ENCODE measurements at places on chromosomes 7 and 10.

DNA sequence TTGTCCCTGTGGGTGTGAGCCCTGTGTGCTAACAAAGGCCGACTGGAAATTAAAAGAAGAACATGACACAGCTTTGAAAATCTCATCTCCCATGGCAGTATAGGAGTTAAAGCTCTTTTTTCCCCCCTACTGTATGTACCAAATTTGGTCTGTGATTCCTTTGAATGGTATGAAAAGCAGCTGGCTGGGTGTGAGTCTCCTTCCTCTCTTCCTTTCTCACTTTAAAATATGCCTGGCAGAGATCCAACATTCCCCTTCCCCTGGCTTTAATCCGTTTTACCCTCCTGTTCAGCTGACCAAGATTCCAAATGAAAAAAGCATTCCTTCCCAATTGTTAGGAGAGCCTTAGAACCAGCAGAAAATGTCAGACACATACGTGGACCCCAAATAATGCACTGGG is 225.0 kb upstream of the CELF2 start:
- DNase-seq, result peak; percentile 18

DNA sequence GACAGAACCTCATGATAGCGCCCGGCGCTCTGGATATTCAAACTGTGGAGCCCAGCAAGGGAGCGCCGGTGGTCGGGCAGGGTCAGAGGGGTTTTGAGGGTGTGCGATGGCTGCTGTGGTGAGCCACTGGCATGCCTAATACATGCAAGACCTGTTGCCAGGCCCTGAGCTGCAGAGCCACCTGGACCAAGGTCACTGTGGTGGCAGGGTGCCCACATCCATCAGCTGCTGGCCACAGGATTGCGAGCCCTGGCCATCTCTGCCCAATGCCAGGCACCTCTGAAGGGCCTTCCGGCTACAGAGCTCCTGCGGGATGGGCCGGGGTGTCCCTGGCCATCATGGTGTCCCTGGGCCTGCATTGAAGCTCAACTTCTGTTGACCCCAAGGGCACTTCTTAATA is 123.0 kb upstream of the TNRC18 start:
- peak; percentile 76 for DNase-seq

GRCh38 chr7:92751902-92752901 is 84.2 kb downstream of the CDK6 start:
- no peak for DNase-seq

- no peak for DNase-seq
These were observed 34.6 kb downstream of the BAZ1B start for GRCh38 chr7:73487486-73487885.

DNA sequence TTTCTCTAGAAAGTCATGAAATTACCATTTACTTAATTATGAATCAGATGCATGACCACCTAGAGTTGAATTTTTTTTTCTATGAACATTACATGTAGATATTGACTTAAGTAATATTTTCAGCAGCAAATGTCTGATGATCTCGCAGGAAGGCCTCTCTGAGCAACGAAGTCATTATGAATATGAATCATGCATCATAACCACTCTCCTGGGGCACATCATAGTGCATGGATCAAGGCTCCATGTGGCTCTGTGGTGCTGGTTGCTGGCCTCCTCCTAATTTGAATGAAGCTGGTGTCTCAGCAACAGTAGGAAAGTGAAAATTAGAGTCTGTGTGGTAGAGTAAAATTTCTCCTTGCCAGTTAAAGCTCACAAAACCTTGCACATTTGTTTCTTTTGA is 121.4 kb upstream of the INHBA start:
- DNase-seq, result no peak

DNA sequence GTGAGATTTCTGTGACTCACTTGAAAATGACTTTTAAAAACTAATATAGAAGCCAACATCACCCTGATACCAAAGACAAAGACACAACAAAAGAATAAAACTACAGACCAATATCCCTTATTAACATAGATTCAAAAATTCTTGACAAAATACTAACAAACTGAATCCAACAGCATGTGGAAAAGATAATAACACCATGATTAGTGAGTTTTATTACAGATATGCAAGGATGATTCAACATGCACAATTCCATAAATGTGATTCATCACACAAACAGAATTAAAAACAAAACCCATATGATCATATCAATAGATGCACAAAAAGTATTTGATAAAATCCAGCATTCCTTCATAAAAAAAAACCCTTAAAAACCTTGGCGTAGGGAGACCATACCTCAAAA is 6.5 kb downstream of the MGAM start:
- no peak for DNase-seq

DNA sequence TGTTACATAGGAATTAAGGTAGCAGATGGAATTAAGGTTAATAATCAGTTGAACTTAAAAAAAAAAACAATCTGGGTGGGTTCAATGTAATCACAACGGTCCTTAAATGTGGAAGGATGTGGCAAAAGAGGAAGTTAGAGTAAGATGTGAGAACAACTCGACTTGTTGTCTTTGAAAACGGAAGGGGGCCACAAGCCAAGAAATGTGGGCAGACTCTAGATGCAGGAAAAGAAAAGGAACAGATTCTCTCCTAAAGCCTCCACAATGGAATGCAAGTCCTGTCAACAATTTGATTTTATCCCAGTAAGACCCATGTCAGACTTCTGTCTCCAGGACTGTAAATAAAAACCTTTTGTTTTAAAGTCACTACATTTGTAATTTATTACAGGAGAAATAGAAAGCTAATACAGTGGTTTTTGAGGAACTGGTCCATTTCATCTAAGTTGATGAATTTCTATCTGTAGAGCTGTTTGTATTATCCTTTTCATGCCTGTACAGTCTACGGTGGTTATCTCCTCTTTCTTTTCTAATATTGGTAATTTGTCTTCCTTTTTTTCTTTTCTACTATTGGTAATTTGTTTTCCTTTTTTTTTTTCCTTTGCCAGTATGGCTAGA is 8.6 kb downstream of the MCMBP start:
- no peak for DNase-seq

DNA sequence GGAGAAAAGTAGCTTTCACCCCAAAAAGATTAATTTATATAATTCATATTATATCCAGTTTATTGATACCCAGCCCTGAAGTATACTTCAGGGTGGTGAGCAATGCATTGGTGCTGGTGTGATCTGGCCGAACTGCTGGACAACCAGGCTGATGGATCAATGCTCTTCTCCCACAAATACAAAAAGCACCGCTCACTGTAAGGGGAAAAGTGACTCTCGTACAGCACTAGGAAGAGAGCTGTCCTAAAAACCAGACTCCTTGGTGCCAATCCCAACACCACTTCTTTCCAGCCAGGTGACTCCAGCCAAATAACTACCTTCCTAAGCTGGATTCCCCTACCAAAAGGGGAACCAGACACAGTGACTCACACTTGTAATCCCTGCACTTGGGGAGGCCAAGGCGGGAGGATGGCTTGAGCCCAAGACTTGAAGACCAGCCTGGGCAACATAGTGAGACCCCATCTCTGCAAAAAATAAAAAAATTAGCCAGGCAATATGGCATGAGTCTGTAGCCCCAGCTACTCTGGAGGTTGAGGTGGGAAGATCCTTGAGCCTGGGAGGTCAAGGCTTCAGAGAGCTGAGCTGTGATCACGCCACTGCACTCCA is 13.1 kb upstream of the TNPO3 start:
- no peak for DNase-seq

DNA sequence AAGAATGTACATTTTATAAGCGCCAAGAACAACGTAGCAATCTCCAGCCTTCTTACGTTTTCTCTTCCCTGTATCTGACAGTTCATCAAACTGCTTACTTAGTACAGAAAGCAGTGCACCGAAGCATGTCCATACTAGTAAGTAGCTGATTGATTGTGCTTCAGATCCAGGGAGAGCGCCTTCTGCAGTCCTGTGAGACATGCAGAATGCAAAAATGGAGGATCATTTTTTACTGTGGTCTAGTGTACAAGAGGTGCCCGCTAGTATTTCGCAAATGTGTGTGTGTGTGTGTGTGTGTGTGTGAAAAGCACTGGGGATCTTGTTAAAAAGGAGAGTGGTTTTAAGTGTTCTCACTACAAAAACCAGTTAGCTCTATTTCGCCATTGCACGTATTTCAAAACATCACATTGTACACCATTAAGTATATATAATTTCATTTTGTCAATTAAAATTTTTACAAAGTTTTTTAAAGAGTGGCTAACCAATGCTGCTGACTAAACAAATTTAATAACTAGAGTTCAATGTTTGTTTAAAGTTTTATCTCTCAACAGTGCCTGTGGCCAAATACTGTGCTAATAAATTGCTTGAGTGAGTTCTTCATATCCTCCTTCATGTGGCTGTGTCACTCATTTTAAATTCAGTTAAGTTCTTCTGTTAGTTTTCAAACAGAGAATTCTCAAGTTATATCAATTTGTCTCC is 99.6 kb downstream of the ZMYND11 start:
- DNase-seq, result no peak

GRCh38 chr10:26048756-26049155 is 114.7 kb downstream of the MYO3A start:
- no peak for DNase-seq

- DNase-seq, result no peak
These were observed 110.8 kb downstream of the PLXNA4 start for GRCh38 chr7:132465516-132465915.

GRCh38 chr10:120286280-120286679 is 170.7 kb upstream of the PLPP4 start:
- no peak for DNase-seq

DNA sequence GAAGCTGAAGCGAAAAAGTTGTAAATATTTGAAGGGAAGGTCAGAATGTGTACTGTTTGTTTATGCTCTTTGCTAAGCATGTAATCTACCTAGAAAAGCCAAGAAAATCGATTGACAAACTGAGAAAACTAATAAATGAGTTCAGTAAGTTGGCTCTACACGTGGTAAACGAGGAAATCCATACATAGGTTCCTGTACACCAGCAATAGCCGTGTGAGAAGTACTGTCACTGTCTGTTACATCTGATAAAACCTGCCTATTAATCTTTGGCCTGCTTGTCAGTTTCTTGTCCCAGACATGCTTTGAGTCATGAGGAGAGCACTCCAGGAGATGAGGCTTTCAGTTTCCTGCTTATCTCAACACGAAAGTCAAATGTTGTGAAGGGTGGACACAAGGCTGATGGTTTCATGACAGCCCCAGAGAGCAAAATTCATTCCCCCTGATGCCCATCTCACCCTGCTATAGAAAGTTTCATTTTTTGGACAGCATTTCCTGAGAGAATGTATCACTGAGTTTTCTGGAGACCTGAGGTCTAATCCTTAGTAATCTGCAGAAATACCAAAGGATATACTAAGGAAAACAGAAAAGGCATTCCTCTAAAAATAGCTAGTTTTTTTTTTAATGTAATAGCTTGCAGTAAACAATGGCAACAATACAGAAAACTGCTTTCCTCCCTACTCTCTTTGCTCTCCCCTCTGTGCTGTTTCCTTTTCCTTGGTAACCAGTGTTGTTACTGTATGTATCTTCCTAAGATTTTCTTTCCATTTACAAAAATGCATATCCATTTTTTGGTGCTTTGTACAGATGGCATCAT is 18.8 kb downstream of the BMPR1A start:
- no peak for DNase-seq

DNA sequence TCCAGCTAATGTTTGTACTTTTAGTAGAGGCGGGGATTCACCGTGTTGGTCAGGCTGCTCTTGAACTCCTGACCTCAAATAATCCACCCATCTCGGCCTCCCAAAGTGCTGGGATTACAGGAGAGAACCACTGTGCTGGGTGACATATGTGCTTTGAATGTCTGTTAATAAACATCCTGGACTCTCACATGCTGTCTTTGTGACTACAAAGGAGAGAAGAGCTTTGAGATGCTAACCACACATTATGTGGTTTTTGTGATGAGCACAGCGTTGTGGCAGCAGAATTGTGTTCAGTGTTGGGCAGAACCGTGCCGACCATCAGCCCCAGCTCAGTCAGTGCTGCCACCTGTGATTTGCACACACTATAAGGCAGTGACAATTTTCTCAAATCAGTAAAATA is 500.1 kb upstream of the KLF6 start:
- DNase-seq, result no peak

DNA sequence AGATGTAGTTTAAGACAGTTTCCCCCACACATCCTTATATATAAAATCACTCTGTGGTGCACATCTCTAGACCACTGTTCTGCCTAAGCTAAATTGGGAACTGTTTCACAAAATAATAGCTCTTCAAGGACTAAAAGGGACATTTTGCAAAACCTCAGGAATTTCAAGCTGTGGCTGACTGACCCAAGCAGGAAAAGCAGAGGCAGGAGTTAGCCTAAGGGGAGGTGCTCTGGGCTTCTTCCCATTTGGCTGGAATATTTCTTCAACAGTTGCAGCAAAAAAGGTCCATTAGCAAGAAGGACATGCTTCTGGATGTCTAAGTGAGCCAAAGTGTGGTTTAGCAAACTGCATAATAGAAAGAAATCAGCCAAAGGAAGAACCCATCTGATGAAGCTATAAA is 551.2 kb upstream of the ANKRD30A start:
- no peak for DNase-seq

DNA sequence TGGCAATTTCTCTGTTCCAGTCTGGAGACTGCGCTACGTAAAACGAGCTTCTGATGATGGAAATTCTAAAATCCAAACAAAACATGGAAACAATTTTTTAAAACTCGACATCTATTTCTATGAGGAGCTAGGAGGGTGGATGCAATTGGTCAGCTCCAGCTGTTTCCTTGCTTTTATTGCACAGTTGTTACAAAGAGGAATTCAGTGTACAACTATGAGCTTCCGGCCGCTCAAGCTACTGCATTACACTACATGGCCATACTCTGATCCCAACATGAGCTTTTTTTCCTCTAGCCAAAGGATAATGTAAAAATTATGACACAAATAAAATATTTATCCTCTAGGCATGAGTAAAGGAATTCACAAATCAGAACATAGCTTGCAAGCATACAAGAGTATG is 403.1 kb upstream of the C7orf33 start:
- no peak for DNase-seq

DNA sequence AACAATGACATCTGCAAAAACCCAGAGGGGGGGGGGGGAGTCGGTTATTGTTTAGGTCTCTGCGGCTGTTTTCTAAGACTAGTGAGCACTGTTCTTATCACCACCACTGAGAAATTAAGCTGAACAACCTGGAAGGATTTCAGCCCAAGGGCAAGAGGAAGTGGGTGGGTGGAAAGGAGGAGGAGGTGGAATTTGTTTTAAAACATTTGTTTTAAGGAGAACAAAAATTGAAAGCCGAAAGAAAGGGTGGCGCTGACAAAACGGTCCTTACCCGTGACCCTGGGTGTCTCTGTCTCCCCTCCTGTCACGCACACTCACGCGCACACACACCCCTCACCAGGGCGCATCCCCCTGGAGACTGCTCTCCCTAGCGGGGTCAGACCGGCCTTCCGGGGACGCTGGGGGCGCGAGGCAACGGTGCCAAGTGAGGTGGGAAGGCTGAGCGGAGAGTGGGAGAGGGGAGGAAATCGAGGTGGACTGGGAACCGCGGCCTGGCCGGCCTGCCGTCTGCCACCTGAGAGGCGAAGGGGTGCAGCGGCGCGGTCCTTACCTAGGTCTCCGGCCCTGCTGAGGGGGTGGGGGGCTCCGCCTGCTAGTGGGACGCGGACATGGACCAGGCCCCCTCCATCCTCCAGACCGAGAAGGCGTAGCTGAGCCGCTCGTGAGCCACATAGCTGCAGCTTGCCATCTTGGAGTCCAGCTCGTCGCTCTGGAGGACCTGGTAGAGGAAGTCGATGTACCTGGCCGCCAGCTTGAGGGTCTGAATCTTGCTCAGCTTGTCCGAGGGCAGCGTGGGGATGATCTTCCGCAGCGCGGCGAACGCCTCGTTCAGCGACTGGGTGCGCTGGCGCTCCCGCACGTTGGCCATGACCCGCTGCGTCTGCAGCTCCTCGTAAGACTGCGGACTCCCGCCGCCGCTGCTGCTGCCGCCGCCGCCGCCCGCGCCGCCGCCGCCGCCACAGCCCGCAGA is 1.0 kb downstream of the TWIST1 start:
- DNase-seq, result no peak
